ENCODE measurements at places on chromosomes 2 and 18.

DNA sequence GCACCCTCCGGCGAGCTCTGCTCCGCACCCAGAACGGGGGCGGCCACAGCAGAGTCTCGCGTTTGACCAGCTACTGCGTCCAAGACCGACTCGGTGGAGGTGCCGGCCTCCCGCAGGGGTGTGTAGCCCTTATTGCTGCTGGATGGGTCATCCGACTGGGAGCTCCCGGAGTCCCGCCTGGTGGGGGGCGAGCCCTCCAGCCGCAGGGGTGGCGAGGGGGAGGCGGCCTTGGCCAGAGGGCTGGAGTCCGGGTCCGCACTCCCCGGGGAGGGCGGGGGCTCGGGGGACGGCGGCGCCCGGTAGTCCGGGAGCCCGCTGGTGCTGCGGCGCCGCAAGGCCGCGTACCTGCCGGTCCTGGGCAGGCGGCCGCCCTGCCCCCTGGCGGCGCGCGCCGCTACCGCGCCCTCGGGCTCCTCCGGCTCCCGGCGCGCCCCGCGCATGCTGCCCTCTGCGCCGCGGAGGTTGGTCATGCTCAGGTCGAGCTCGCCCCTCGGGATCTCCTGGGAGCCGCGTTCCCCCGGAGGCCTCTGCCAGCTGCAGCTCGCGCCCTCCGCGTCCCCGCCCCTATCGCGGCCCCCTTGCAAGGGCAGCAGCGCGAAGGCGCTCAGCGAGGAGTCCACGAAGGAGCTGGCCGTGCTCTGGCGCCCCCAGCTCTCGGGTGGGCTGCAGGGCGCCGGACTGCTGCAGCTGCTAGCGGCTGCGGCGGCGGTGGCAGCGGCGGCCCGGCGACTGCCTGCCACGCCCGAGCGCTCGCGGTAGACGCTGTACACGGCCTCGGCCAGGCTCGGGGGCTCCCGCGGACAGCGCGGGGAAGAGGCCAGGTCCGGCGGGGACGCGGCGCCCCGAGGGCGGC lies 4.8 kb downstream of the TMEM200C start:
- DNase-seq: no peak

DNA sequence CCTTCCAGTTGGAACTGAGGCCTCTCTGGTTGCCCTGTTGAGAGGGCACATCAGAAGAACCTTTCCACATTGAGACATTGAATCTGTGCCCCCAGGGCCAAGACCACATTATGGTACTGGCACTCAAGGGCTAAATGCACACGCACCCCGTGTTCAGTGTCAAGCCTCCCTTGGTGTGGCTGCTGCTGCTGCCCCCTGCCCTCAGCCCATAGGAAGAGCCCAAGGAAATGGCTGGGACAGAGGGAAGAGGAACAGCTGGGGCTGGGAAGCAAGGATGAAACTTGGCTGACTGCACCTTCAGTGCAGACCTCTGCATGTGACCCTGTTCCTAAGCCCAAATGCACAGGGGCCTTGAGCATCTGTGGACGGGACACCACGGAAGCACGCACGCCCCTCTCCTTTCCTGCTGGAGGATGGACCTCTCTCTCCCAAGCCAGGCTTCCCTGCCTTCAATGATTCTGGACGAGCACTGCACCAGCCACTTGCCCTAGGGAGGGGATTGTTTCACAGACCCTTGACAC lies 40.2 kb downstream of the NIFK start:
- no peak for DNase-seq

GRCh38 chr2:102708847-102709559 lies 52.8 kb upstream of the TMEM182 start:
- no peak for DNase-seq

- no peak for DNase-seq
Observed at GRCh38 chr2:63555299-63555698, 33.0 kb downstream of the WDPCP start.

- DNase-seq: no peak
Observed at GRCh38 chr2:111986116-111986900, 68.8 kb upstream of the TMEM87B start.

DNA sequence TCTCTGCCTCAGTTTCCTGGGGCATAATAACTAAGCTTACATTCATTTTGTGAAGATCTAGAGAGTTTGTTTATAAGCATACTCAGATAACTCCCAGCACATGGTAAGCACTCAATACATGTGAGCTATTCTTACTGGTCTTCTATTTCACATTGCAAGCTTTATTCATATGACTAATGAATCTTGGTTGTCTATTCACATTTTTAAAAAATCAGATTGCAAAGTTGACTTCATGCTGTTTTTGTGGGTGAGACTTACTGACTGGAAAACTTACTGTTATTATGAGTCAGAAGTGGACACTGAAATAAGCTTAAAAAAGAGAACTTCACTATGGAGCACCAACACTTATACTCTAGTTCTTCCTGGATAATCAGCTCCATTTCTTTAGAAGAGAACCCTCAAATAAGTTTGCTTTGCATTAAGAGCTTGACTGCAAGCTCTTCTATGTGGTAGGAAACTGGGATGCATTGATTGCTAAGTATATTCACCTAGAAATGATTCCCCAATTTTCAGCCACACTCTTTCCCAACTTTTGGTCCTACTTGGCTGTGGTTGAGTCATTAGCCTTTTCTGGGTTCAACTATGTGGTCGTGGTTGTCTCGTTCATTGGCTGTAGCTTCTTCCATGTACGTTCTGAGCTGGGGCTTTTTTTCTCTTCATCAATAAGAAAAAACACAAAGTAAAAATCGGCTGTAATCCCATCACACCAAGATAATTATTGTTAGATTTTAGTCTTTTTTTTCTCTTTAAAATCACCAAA lies 29.5 kb upstream of the RBMS1 start:
- DNase-seq: no peak

- no peak for DNase-seq
Observed at GRCh38 chr2:218645126-218645525, 14.3 kb downstream of the ZNF142 start.

DNA sequence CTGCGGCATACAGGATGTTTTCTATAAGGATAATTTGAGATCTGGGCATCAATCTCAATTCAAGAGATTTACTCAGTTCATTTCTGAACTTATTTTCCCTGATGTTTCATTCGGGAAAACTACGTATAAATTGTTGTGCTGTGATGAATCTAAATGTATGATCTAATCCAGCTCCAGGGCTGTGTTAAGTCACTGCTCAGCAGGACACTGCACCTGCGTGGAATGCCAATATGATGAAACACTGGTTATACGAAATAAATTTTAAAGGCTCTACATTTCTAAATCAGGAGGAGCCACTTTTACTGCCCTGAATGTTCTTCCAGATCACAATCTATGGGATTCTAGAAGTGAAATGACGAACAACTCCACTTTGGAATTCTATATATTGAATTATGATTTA lies 259.0 kb downstream of the HNMT start:
- DNase-seq: no peak

GRCh38 chr2:189485146-189485545 lies 43.9 kb downstream of the WDR75 start:
- no peak for DNase-seq

GRCh38 chr2:28334527-28334894 lies 58.1 kb upstream of the FOSL2 start:
- no peak for DNase-seq

DNA sequence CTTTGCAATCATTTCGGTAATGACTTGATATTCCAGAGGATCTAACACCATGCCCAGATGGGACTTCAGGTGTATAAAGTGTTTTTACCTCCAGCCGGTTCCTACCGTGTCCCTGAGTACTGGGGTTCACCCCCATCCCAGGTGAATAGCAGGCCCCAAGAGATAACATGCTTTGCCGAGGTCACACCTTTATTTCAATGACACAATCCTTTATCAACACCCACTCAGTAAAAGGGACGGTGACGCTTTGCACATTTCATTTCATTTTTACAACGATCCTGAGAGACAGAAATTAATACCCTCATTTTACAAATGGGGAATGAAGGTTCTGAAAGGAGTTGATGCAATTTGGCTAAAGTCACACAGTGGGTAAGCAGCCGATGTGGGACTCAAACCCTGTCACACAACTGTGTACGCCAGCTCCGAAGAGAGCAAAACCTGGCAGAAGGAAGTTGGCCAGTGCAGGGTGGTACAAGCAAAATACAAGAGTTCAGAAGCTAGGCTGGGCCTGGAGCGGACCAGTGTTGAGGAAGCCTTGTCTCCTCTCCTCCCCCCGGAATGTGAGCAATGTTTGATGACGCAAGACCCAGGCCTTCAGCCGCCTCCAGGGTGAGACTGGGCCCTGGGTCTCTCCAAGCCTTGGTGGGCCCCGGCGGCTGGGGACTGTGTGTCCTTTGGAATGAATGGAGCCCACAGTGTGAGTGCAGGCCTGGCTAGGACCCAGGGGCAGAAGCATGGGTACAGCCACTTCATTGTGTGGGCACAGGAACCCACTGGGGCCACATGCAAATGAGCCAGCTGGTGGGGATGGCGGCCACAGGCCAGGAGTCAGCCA lies 139.6 kb upstream of the MYCN start:
- no peak for DNase-seq

- no peak for DNase-seq
Observed at GRCh38 chr2:241138471-241138870, 10.8 kb downstream of the PASK start.

GRCh38 chr18:58871514-58872420 lies 7.1 kb downstream of the ZNF532 start:
- DNase-seq: no peak

DNA sequence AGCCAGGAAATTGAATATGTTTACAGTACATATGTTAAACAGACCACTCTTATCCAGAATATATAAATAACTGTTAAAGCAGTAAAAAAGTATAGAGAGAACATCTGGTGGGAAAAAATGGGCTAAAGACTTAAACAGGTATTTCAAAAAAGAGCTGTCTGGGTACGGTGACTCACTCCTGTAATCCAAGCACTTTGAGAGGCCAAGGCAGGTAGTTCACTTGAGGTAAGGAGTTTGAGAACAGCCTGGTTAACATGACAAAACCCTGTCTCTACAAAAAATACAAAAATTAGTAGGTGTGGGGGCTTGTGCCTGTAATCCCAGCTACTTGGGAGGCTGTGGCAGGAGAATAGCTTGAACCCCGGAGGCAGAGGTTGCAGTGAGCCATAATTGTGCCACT lies 171.4 kb upstream of the FSIP2 start:
- DNase-seq: no peak

DNA sequence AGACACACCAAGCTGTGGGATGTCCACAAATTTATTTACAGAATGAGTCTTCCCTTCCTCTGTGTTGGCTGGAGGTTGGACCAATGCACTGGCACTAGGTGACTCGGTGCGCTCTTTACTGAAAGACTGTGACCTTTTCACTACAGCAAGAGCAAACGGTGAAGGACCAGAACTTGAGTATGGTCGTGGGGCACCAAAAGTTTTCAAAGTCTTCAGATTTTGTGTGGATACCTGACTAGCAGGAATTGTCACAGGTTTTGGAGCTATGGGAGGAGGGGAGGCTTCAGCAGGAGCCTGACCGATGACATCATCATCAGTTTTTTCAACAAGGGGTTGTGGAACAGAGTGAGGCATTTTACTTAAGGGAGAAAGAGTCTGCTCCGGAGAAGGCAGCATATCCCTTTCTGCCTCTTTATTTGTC lies 73.0 kb upstream of the GRB14 start:
- no peak for DNase-seq

DNA sequence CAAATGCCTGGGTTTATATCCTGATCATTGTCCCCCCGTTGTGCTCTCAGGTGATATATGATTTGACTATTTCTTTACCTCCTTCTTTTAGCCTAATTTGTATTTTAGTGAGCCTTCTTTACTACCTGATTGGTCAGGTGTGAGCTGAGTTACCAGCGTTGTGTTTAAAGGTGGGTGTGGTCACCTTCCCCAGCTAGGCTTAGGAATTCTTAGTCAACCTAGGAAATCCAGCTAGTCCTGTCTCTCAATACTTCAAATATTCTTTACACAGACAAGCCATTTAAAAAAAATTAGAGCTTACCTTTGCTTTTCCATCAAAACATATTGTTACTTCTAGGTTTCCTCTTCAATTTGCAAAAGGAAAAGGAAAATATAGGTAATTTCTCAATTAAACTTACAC lies 30.2 kb downstream of the KYNU start:
- no peak for DNase-seq

- no peak for DNase-seq
Observed at GRCh38 chr18:70377857-70378701, 89.2 kb downstream of the SOCS6 start.

- no peak for DNase-seq
Observed at GRCh38 chr2:43438858-43439655, 156.8 kb downstream of the THADA start.

DNA sequence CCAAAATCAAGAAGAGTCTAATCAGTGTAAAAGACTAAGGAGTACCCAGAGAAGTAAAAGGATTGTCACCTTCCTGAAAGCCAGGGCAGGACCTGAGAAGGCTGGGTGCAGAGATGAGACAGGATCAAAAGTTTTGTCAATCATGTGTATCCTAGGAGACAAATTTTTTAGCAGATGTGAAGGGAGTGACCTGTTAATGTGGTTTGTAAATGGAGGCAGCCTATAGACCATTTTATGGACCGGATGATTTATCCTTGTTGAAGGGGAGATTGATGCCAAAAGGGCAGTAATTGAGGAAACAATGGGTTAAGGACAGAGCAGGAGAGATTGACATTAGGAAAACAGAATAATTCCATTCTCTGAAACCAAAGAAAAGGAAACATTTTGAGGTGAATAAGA lies 813 bp downstream of the NDC80 start:
- DNase-seq: no peak

- no peak for DNase-seq
Observed at GRCh38 chr2:230459216-230459615, 43.2 kb downstream of the SP100 start.

- DNase-seq: no peak
Observed at GRCh38 chr2:195049372-195050031, 607.5 kb upstream of the SLC39A10 start.

- DNase-seq: no peak
Observed at GRCh38 chr2:157732596-157732995, 103.9 kb upstream of the ACVR1C start.

DNA sequence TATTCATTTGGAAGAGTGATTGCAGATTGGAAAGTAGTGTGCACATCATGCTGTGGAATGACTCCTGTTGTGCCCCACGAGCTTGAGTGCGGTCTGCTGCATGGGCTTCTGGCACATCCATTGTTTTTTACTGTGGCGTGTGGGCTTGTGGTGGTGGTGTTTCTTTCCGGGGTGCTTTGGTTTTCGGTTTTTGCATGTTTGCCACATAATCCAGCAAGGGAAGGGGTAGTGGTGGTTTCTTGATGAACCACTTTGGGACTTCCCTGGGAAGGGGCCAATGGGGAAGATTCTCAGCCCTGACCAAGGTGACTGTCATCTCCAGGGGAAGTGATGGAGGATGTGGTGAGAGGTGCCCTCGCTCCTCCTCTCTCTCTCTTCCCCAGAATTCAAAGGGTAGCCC lies 57.0 kb downstream of the COA5 start:
- no peak for DNase-seq

GRCh38 chr2:146523196-146523595 lies 1321.6 kb upstream of the ACVR2A start:
- DNase-seq: no peak

DNA sequence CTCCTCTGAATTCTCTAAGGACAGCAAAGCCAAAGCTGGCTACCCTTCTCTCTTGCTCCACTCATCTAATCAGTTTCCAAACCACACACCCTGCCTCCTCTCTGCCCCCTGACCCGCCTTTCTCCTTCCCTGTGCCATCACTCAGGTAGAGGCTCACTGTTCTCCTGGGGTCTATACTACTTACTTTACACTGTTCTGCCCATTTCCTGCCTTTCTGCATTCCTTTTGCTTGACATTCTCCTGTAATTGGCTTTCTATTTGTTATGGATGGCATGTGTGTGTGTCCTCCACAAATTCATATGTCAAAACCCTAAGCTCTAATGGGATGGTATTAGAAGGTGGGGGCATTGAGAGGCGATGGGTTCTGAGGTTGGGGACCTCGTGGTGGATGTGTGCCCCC lies 675.2 kb upstream of the ID2 start:
- DNase-seq: no peak

GRCh38 chr2:218644721-218645120 lies 14.7 kb downstream of the ZNF142 start:
- DNase-seq: no peak

All from stimulated activated CD8-positive, alpha-beta memory T cell treated with anti-CD3 and anti-CD28 coated beads, Interleukin-4, amount 100 ng/mL, for 4 hours (primary cell).